ENCODE measurements at places on chromosomes 12 and 14.

DNA sequence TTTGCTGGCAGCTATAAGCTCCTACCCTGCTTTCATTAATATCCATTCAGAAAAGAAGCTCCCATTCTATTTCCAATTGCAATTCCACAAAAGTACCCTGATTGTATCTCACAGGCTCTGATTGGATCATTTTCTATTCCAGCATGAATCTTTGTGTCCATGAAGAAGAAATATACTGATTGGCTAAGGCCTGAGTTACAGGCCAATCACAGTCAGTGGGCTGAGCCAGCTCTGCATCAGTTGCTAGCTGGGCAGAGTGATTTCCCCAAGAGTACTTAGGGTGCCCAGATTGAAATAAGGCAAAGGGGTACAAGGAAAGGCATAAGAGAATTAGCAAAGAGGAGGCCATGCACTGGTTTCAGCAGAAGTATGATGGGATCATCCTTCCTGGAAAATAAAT is 14.4 kb downstream of the ART4 start:
- ATAC-seq = no peak

GRCh38 chr12:79547735-79548609 is 142.8 kb downstream of the PAWR start:
- ATAC-seq = no peak

DNA sequence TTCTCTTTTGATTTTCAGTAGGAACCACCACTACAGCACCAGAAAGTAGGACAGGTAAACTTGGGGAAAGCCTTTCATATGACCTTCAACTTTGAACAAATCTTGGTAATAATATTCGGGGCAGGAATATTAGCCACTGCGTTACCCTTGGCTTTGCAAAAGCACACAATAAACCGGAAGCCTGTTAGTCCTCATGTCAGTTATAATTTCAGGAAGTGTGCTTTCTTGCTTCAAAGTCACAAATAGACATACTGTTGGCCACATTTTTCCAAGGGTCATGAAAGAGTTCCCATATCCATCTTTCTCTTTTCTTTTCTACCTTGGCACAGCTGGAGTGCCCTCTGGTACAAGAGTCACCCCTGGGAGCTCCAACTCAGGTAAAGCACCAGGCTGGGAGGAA is 167.2 kb upstream of the CNTN1 start:
- no peak for ATAC-seq

DNA sequence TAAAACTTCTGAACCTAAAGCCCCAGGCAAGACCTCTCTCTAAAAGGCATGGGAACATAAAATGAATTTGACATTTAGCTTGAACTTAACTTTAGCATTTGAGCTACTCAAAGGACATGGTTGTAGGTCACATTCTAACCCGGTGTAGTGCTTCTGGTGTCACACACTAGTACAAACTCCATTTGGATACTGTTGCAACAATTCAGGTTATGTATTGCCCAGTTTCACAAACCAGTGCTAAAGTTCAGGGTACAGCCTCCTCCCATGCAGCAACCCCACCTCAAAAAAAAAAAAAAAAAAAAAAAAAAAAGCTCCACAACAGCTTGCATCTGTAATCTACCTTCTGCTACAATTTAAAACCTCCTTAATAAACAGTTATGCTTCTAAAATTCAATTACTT is 7.8 kb downstream of the PPTC7 start:
- ATAC-seq = peak; percentile 17

DNA sequence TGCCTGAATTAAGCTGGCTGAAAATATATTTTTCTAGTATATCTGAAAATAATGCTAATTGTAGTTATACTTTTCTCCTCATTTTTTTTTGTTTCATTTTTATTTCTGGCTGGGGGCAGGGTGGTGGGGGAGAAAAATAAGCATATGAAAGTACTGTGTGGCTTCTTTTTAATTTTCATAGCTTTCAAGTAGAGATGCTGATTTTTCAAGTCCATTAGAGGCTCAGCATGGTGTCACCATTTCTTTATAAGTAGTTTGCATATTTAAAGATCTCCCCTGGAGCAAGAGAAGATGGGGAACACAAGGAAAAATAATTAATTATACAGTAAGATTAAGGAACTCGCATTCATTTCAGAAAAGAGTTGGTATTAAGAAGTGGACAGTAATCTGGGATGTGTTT is 27.1 kb downstream of the TTC8 start:
- no peak for ATAC-seq

GRCh38 chr14:69013943-69014782 is 35.1 kb upstream of the ACTN1 start:
- no peak for ATAC-seq

GRCh38 chr12:109529691-109530640 is 43.3 kb downstream of the MMAB start:
- no peak for ATAC-seq

DNA sequence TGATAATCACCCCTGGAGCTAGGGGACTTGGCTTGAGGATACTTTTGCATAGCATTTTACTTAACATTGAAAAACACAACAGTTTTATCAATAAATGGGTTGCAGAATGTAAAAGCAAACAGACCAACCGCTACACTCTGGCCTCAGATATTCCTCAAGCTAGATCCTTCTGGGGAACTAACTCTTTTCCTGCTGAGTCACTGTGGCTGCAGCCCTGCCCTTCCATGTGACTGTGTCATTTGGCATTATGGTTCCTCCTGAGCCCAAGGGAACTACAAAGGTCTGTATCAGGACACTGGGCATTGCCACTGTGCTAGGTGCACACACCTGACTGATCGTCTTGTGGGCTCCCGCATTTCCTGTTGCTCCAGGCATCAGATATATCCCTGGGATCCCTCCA is 56.6 kb downstream of the TTC9 start:
- no peak for ATAC-seq

DNA sequence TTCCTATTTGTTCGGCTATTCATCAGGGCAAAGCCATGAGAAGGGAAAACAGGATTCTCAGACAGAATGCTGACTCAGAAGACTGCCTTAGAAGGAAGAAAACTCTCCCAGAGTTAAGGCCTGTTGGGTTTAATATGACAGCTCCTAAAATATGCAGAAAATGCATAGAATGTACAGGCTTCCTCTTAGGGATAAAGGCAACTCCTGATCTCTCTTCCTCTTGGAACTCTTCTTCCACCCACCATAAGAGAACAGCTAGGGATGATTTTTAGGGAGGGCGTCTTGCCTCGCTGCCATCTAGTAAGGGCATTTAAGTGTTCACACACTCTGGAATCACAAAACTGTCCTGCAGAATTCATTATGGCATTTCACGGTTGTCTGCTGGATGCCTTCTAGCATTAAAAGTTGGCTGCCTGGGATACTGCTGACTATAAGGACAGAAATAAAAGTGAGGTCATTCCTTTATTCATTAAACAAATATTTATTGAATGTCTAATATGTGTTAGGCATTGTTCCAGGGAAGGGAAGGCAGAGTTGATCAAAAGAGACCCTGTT is 73.7 kb downstream of the DCAF5 start:
- no peak for ATAC-seq

DNA sequence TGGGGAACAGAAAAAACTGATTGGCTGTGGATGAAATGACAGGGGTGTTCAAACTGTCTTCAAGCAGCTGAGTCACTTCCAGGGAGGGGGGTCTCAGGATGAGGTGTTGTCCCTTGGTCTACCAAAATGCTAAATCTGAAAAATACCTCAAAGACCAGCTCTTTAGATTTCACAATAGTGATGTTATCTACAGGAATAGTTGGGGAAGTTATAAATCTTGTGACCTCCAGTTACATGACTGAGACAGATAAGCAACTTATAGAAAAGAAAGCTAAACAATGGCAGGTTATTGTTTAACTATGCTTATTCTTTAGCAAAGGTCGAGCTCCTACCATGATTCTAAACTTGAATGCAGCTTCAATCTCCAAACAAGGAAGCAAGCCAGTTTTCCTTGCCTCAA is 125.4 kb downstream of the SYT10 start:
- ATAC-seq = no peak

- no peak for ATAC-seq
Measured at GRCh38 chr14:74863274-74863673, 12.7 kb downstream of the PROX2 start.

DNA sequence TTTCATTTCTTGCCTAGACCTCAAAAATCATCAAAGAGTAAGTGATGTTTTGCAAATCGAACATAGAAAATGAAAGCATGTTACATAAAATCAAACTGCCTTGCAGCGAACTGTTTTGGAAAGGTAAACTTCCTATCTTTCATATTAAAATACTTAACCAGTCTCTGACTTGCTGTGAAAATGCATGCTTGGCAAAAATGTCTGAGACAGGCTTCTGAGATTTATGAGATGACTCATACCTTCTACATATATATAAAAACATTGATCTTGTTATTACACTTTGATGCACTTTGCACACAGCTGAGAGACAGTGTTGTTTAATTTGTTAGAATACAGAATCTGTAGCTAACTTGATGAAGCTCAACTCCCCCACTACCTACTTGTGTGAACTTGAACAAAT is 179.1 kb downstream of the KITLG start:
- ATAC-seq = no peak

DNA sequence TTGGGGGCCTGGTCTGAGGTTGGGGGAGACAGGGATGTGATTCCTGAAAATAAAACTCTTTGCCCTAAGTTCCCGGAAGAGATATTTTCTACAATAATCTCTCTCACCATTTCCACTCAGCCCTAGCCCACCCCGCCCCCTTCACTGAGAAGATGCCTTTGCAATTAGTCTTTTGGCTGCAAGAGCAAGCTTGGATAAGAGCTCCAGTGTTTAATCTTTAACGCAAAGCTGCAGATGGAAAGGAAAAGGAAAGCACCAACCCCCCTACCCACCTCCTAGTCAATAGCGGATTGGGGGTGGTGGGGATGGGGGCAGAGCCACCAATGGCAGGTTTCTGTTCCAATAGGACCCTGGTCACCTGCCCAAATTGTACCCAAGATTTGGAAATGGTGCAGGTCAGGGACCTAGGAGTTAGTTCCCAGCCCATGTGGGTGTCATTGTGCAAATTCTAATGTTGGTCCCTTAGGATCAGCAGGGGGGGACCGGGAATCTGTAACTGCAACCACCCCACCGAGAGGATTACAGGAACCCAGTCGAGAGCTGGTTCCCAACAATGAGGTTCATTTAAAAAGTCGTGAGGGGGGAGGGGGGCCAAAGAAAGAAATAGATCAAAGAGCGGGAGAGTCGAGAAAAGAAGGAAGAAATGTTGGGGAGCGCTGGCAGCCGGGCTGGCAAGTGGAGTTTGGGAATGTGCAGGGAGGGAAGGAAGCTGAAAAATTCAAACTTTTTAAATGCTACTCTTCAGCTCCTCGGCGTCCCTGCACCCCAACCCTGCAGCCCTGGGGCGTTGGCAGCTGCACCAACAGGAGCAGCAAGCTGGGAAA is 1.6 kb downstream of the ZFP36L1 start:
- no peak for ATAC-seq
